ENCODE measurements at places on chromosomes 2 and 18.
A peak's percentile ranks its signal among the peaks of the same experiment; 100 is the strongest.

DNA sequence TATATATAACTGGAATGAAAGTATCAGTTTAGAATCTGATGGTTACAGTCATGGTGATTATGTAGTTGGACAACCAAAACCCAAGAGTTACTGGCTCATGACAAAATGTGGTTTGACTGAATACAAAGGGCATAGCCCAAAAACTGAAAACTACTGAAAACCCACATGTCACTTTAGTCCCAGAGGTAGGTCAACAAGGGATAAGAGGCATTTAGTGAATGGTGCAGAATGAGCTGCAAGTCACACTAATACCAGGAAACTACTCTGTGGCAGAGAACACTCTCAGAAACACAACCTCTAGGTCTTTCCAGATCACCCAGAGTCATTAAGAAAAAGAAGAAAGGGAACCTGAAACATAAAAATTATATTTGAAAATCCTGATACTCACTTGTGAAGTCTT is 154.5 kb downstream of the AGPS start:
- no peak for DNase-seq

DNA sequence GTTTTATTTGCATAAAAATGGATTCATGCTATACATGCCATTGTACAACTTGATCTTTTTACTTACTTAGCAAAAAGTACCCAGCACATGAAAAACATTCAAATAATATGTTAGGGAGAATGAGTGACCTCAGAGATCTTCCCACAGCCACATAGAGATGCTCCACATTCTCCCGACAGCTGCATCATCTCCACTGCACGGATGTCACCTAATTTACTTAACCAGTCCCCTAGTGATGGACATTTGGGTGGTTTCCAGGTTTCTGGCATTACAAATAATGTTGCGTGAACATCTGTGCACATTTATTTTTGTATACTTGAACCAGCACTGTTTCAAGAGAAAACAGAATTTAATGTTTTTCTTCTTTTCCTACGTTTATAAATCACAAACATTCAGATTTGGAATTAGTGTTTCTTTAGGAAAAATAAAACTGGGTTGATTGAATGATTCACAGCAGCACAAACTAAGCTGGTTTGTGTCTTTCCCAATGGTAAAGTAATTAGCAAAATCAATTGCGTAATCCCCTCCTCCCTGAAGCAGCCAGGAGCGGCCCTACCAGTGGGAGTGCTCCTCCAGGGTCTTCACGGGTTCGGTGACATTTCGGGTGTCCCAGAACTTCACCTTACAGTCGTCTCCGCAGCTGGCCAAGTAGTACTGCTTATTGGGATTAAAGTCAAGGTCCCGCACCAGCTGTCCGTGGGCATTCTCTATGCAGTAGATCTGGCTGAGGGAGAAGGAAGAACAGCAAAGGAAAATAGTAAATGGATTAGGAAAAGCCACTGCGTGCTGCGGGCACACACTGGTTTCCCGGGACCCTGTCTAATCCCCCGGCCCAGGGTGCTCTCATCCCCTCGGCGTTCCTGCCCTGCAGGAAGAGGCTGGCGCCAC is 183.9 kb downstream of the EIPR1 start:
- no peak for DNase-seq

- DNase-seq = no peak
These were observed 11.1 kb upstream of the IL1RN start for GRCh38 chr2:113116100-113116958.

DNA sequence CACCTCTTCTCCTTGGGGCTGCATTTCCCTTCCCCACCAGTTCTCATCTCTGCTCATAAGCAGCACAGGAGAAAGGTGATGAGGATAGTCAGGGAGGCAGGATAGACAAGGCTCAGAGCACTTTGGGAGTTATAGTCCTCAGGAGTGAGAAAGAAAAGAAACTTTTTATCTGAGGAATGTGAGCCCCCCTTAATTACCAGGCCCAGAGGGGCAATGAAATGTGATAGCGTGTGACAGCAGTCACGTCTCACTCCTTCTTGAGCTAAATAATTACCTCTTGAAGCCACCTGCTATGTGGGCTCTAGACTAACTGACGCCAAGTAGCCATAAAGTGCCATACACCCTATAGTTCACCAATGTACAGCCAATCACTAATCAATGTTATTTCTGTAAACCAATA is 105.8 kb downstream of the SPP2 start:
- DNase-seq = no peak

DNA sequence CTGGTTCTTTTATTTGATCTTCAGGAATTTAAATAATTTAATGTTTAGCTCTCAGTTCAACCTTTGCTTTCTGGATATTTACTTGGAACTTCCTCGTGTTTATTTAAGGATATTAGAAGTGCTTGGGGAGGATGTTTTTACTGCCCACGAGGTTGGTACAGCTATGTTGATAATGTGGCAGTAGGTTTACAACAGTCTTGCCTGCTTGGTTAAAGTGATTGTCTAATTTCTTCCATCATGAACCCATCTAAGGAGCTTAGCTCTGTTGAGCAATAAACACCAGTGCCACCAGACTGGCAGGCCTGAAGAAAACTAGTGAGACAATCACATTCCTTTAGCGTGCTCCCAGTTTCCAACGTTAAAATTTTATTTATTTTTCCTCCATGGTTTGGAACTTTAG is 94.5 kb downstream of the ICOS start:
- DNase-seq = no peak

DNA sequence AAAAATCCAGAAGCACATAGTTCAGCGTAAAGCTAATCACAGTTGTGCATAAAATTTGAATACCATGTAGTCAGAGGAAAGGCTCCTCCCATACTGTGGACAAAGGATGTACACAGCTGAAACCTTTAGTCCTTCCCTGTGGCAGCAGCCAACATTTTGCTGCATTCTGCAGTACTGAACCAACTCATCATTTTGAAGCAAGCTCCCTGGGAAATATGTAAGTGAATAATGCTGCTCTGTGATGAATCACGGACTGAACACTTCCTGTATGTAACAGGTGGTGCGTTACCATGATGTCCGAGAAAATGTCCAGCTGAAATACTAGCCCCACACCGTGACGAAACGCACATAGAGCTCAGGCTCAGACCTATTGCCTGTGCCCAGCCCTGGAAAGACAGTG is 421.1 kb upstream of the RAB12 start:
- DNase-seq = no peak

DNA sequence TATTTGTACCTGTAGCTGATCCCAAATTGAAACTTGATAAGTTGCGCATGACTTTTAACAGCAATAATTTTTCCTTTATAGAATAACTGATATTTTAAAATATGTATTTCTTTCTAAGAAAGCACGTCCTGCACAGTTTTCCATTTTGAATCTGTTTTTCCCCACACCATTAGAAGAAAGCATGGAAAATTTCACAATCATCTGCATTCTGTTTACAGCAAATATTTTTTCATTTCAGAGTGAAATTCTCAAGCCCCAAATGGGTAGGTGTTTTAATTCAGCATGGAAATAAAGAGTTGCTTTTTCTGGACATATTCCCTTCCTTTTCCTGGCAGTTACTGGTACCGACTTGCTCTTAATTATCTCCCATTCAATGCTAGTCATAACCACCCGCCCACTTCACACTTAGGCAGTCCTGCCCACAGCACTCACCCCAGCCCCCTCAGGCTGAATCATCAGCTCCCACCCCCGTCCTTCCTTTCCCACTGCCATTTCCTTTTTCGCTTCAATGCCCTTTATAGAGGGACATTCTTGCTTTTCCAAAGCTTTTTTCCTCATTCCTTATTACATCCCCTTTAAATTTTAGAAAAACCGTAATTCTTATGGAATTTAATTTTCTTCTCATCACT is 89.2 kb upstream of the GLS start:
- DNase-seq = peak; percentile 37

- no peak for DNase-seq
These were observed 151.6 kb downstream of the CSRNP3 start for GRCh38 chr2:165621086-165621560.

DNA sequence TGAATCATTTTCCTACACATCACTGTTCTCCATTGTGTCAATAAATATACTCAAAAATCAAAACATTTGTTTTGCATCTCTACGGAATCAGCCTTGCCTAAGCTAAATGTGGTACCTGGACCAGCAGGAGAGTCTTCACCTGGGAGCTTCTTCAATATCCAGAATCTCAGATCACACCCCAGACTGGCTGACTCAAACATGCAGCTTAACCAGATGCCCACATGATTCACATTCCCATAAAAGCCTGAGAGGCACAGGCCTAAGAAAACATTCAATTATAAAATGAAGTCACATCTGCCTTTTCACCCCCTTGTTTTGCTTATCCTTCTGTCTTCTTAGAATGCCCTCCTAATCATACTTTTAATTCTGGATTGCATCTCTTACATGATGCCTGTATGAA is 1045.5 kb upstream of the NXPH2 start:
- DNase-seq = no peak

DNA sequence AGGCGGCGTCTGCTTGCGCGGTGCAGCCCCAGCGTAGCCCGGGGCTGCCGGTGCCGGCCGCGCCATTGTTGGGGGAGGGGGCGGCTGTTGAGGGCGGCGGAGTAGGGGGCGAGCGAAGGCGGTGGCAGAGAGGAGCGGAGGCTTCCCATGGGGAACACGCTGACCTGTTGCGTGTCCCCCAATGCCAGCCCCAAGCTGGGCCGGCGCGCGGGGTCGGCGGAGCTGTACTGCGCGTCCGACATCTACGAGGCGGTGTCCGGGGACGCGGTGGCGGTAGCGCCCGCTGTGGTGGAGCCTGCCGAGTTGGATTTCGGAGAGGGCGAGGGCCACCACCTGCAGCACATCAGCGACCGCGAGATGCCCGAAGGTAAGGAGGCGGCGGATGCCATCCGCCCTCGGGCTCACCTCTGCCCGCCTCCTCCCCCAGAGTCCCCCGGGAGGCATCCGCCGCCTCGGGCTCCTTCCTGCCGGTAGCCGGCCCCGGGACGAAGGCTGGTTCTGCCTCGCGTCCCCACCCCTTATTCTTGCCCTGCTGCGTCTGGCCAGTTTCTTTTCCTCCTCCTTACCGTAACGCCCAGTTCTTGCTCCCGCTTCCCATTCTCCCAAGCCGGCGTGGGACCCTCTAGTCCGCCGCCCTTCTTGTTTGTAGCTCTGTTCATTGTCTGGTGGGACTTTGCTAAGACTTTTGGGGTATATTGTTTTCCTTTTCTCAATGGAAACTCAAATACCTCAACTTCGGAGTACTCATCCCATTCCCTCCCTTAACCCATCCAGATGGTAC is 500 bp downstream of the CCNYL1 start:
- DNase-seq = peak; percentile 36

GRCh38 chr2:230872151-230872967 is 7.6 kb downstream of the ITM2C start:
- no peak for DNase-seq

DNA sequence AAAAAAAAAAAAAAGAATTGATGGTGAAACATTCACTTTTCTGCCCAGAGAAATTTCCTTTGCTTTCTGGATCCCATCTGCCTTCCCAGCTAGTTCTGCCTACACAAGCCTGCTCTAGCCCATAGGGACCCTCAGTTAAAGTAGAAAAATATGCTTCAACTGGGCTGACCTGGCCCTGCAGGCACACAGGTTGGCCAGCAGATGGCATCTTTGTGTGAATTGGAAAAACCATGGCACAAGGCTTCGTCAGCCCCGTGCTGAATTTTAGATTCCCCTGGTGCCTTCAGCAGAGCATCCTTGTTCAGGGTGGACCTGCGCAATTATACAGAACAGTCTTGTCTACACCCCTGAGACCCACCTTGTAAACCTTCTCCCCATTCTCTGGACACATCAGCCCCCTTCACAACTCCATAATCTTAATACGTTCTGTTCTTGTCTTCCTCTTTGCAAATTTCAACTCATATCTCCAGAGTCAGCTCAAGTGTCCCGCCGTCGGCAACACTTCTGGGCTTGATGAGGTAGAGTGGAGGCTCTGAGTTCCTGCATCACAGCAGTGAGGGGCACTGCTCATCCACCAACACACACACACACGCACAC is 114.5 kb downstream of the INSIG2 start:
- DNase-seq = peak; percentile 41

GRCh38 chr18:32093523-32093922 is 1.8 kb downstream of the RNF138 start:
- no peak for DNase-seq

- DNase-seq = no peak
These were observed 97.2 kb downstream of the SMAD7 start for GRCh38 chr18:48853588-48853987.

- no peak for DNase-seq
These were observed at the start of gene IGFBP5 for GRCh38 chr2:216695401-216695821. Gene IGFBP5, minus strand, starts transcription at chr2:216695549. Its CDS starts 774 bp downstream, at chr2:216694775.

- DNase-seq = no peak
These were observed 32.4 kb downstream of the SMAD2 start for GRCh38 chr18:47898055-47898454.

DNA sequence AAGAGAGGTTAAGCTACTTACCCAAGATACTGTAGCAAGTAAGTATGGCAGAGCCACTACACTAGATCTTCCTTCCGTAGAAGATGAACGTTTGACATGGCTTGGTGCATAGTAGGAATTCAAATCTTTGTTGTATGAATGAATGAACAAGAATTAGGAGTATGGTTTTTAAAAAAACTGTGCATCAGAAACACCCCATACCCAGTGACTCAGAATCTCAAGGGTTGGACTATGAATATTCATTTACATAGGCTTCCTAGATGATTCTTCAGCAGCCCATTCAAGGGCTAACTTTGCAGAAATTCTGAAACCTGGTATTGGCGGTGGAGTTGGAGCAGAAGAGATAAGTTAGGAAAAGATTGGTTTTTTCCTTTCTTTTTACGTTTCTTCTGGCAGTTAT is 5.4 kb downstream of the ACTR3 start:
- no peak for DNase-seq

DNA sequence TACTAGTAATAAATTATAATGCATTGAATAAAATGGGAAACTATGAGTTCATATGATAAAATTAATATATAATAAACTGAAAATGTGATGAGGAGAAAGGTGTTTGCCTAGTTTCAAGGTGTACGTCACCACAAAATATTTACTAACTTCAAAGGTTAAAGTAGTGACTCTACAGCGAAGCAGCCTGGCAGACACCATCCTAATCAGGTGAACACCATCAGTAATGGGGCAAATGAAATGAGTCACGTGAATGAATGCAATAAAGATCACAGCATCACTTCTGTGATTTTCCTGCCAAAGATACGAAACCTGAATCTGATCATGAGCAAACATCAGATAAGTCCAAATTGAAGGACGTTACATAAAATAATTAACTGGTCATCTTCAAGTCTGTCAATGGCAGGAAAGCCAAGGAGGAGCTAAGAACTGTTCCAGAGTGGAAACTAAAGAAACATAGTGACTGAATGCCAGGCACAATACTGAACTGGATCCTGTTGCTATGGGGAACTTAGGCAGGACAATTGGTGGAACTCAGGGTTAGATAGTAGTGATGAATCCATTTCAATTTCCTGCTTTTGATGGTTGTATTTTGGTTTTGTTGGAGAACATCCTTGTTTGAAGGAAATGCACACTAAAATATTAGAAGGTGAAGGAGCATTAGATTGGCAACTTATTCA is 12.1 kb upstream of the NOSTRIN start:
- DNase-seq = no peak
